ENCODE measurements at places on chromosomes 1 and 21.

DNA sequence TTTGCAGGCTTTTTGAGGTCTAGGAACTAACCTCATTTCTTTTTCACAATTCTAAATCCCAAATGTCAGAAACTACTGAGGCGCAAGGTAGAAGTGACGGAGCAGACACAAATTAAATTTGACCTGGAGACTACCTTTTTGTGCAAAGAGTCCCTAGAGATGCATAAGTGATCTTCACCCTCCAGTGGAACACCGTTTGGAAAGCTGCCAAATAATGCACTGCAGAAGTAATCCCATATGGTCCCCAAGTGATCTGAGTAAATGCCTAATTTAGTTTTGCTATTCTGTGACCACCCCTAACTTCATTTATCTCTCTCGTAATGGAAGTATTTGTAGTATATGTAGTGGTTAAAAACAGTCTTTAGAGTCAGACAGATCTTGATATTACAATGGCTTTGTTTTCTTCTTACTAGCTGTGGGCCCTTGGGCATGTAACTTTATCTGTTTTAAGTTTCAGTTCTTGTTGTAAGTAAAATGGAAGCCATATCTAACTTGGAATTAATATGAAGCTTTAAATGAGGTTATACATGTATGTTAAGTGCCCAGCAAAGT, 70.4 kb upstream of the IPO9 start:
- no peak for DNase-seq

GRCh38 chr1:223853275-223853674, 7.5 kb upstream of the TP53BP2 start:
- DNase-seq: no peak

- DNase-seq: no peak
These were observed 198.6 kb upstream of the CAMK1G start for GRCh38 chr1:209384710-209385550.

GRCh38 chr1:220770245-220770913, 16.3 kb upstream of the MTARC1 start:
- DNase-seq: no peak

DNA sequence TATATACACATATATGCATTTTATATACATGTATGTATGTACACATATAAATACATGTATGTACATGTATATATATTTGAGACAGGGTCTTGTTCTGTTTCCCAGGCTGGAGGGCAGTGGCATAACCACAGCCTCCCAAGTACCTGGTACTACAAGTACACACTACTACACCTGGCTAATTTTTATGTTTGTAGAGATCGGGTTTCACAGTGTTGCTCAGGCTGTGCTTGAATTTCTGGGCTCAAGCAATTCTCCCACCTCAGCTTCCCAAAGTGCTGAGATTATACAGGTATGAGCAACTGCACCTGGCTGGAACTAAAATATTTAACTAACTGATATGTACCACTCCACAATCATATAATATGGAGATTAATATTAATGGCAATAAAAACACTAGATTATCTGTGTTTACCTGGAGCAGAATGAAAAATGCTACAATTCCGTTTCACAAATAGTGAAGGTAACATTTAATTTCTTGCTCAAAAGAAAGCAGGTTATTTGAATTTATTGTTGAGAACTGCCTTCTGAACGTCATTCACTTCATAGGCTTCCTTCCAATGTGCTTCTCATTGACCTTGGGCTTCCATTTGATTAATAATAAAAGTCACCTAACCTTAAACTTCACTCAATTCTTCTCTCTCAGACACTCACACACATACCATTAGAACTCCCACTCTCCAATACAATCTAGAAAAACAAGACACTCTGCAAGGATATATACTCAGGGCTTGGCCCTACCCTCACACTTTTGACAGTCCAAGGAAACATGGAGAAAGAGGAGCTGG, 57.0 kb downstream of the PTGER3 start:
- no peak for DNase-seq

DNA sequence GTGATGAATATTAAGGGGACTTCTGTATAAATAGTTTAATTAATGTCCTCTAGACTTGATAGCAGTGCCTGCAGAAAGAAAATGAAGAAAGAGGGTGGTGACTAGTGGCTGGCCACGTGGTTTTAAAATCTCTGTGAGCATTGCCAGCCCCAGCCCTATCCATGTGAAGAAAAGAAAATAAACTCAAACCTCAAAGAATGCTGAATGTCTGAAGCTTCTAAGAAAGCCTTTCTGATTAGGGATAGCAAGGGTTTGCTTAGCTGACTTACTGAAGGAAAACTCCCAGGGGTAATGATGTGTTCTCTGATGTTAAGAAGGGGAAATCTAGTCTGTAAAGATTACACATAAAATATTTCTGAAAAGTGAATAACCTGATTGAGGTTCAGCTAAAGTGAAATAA, 31.8 kb downstream of the ADGRL2 start:
- DNase-seq: no peak

DNA sequence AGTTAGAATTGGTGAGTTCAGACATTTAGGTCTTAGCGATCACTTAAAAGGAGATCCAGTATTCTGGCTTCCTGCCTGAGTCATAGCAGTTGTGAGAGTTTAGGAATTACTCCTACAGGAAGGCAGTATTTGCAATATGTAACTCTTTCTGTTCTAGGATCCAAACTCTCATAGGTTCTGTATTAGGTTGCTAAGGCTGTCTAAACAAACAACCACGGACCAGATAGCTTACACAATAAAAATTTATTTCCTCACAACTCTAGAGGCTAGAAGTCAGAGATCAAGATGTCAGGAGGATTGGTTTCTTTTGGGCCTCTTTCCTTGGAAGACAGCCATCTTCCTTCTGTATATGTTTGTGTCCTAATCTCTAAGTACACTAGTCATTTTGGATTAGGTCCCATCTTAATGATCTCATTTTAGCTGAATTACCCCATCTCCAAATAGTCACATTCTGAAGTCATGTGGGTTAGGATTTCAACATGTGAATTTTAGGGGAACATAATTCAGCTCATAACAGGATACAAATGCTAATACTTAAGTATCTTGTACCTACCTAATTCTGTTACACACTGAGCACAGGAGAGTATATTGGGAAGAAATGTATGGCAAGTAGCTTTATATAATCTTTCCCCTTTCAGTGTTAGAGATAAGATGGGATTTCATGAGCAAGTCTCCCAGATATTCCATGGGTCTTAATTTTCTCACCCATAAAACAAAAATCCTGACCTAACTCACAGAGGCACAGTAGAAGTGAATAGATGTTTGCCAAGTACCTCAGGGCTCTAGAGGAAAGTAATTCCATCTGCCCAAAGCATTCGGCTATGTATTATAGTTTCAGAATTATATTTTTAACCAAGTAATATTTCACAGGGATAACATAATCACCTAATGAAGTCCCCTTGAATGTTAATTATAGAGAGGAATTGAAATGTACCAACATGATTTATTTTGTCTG, 144.4 kb downstream of the PTBP2 start:
- no peak for DNase-seq

Data from stimulated activated CD4-positive, alpha-beta T cell treated with anti-CD3 and anti-CD28 coated beads, TNF-alpha, amount 100 ng/mL, for 4 hours (primary cell).